ENCODE measurements at places on chromosomes 7 and 10.
A peak's percentile ranks its signal among the peaks of the same experiment; 100 is the strongest.

DNA sequence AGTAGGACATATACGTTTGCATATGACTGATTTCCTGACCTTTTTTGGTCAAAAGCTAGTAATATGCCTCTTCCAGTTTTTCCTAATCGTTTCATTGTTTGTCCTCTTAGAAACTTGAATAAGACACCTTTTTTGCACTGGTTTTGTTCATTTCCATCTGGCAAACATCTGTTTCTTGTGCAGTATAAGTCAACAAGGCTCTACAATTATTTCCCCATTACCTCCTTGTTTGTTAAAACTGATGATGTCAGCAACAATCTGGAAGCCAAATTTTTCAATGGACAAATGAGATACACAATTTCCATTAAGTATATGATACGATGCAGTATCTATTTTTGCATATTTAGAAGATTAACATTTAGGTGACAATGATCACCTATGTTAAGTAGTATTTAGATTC lies 148.8 kb downstream of the NRBF2 start:
- DNase-seq = no peak

GRCh38 chr10:14092799-14093198 lies 237.9 kb downstream of the FRMD4A start:
- no peak for DNase-seq

- peak; percentile 14 for DNase-seq
Observed at GRCh38 chr7:6476596-6477317, 29.0 kb upstream of the DAGLB start.

- peak; percentile 19 for DNase-seq
Observed at GRCh38 chr10:97851341-97852001, 1.8 kb downstream of the GOLGA7B start.

DNA sequence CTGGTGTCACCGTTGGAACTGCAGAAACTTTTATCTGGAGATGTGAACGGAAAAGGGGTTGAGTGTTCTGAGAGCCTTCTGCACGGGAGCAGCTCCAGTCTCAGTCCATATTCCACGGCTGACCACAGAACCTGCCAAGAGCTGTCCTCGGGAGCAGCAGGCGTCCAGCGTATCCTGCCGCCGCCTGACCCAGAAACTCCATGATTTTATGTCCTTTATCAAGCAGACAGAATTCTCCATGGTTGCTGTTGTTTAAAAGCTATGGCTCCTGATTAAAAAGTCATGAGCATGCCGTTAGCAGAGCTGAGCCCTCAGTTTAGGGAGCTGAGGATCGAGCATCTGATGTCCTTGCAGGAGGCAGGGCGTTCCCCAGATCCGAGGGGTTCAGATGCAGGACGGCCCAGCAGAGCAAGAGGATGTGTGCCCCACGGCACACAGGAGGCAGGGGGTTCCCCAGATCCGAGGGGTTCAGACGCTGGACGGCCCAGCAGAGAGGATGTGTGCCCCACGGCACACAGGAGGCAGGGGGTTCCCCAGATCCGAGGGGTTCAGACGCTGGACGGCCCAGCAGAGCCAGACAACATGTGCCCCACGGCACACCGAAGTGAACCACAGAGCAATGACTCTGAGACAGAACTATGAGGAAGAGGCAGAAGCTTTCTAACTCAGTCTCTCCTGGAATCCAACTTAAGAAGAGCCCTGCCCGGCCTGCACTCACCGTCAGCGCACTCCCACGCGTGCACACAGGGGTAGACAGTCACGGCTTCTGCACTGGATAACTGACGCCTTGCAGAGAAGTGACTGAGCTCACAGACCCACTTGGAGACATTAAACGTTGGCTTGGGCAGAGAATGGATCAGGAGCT lies 96.4 kb downstream of the WDR37 start:
- no peak for DNase-seq

DNA sequence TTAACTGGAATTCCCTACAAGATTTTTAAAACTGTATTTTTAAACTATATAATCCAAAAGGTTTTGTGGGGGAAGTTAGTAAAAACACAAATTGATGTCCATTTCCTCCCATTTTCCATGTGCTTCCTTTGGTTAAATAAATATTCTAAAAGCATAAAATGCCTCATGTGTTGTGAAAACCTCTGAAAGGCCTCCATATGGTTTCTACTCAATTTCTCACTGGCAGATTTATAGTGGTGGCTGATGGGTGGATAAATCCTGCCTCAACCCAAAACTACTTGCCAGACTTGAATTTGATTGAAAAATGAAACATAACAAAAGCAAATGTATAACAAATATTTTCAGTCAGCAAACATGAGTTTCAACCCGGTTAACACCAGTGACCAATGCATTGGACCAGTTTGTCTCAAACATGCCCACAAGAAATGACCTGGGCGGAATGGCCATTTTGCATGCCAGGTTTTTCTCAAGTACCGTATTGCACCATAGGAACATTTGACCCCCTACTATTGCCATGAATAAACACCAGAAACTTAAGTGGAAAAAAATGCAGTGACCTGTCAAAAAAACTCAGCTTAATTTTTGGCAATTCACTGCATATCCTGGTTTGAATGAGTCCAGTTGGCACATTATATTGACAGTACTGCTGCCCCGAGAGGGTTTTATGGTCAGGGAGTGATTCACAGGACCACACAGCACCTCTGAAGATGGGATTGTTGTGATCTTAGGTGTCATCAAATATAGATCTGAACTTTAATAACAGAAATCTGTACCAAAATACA lies 454.6 kb upstream of the ANKRD30A start:
- DNase-seq = no peak

- no peak for DNase-seq
Observed at GRCh38 chr10:99344715-99345114, 15.6 kb downstream of the CNNM1 start.

DNA sequence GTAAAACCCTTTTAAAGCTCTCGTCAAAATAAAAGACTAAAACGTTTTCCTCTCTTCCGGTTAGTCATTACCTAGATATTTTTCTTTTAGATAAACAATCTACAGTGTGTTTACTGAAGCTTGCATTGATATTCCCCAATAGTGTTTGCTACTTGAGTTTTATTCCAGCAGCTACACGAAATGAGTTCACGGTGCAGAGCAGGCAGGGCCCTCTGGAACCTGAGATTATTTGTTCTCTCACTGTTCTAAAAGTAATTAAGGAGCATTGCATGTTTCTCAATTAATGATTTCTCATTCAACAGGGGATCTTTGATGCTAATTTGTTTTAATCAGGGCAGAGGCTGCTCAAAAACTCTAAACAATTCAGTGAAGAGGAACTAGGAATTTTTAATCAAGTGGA lies 319.7 kb downstream of the GFRA1 start:
- DNase-seq = no peak

- DNase-seq = no peak
Observed at GRCh38 chr10:28302012-28302637, 739 bp downstream of the MPP7 start.

GRCh38 chr10:1399431-1400100 lies 337.8 kb downstream of the ADARB2 start:
- no peak for DNase-seq

- no peak for DNase-seq
Observed at GRCh38 chr10:47295411-47295810, 4.6 kb upstream of the GDF10 start.

DNA sequence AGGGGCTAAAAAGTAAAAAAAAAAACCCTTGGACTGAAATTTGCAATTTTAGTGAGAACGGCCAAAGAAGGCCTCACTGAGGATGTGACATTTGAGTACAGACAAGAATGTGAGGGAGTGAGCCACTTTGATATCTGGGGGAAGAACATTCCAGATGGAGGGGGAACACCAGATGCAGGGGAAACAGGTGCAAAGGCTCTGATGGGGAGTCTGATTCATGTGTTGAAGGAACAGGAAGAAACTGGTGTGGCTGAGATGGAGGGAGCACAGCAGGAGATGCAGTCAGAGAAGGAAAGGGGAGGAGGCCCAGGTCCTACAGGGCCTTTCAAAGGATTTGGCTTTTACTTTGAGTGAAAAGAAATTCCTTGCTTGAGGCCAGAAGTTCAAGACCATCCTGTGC lies 615.7 kb upstream of the NRP1 start:
- no peak for DNase-seq

DNA sequence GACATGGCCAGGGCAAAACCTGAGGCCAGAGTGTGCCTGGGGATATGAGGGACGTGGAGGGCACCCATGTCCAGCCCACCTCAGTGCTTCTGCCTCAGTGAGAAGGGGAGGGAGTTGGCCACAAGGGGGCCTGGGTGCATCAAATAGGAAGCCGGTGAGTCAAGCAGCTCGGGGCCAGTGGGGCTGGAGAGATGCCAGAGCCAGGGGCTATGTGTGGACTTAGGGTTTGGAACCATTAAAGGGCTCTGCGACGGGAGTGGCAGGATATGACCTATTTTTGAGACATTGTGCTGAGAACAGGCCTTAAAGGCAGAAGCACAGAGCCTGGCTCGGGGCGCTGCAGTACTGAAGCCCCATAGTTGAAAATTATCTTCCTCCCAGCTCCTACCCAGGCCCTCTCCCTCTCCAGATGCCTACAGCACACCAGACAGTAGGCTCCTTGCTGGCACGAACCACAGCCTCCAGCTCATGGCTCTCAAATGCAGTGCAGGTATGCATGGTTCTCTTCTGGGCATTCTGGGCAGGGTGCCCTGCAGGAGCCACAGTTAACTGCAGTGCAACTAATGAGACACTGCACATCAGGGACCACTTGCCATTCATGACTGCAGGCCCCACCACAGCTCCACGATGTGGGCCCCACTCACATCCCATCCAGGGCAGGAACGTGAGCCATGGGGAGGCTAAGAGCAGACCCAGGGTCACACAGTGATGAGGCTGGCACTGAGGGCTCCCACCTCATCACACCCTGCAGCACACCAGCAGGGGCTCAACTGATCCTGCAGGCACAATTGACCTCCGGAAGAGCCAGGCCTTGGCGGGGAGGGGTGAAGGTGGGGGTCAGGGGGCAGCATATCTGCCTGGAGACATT lies 7.2 kb upstream of the PGAM2 start:
- DNase-seq = peak; percentile 79

- DNase-seq = no peak
Observed at GRCh38 chr7:1806354-1806753, 136.3 kb downstream of the ELFN1 start.

- DNase-seq = peak; percentile 11
Observed at GRCh38 chr10:9743639-9744038, 1274.0 kb upstream of the CELF2 start.

GRCh38 chr7:115689941-115690340 lies 340.6 kb downstream of the TFEC start:
- DNase-seq = no peak

DNA sequence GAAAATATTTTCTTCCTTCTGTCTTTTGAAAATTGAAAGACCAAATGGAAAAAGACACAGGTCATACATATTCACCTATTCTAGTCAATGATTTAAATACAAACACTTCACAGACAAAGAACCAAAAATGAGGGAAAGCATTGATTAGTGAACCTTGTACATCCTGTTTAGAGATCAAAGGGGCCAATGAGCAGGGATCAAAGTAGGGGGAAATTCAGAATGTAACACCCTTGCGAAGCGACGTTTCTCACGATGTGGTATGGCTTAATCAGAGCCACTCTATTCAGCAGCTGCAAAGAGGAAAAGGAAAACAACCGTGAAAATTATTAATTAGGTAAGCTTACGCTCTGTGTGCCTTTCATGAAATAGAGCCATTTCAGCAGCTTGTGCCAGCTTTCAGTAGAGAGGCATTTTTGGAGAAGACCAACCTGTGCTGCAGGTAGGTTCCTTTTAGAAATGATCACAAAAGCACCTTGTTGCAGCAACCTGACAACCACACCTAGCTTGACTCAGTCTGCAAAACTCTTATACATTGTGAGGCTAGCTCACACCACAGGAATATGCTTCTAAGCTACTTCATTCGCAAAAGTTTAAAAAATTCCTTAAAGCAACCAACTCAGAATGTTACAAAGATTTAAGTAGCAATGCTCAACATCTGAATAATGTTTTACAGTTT lies 78.0 kb downstream of the DKK1 start:
- DNase-seq = no peak

- peak; percentile 84 for DNase-seq
Observed at GRCh38 chr7:106870983-106871410, 5.9 kb downstream of the PIK3CG start.

DNA sequence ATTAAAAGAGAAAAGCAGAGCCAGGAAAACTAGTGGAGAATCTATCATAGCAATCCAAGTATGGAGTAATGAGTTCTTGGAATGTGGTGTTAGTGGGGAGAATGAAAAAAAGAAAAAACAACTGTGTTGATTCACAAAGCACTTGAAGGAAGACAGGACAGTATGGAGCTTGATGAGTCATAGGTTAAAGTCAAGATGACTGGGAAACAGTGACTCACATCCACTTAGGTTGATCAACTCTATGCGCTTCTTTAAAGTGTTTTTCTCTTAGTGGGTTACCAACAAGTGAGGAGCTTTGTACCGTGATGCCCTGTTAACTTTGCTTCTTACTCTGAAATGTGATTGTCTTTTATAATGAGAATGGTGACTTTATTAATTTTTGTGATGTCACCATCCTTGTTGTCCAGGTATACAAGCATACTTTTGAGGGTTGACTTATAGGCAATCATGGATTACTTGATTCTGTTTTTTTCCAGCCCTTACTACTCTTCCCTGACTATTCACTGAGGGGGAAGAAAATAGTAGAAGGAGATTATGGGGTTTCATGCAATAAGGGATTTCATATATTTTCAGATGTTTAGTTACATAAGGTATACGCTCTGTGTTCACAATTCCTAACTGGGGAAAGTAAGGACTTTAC lies 32.1 kb upstream of the MDFIC start:
- DNase-seq = no peak

DNA sequence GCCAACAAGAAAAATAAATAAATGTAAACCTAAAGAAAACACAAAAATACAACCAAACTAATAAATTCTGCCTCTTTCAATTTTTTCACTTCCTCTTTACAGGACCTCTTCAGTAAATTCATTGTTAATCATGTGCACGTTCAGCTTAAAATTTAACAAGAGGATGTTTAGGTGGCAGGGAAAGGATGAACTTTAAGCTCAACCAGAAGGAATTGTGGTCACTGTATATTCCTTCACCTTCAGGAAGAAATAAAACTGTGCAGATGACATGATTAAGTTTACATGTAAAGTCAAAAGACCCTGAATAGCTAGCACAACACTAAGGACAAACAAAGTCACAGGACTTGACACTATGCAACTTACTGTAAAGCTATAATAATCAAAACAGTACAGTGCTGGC lies 33.0 kb downstream of the KIF5B start:
- no peak for DNase-seq
